Lung (tissue), 17 donors: ENCODE measurements at places on chromosomes 3 and 15.

DNA sequence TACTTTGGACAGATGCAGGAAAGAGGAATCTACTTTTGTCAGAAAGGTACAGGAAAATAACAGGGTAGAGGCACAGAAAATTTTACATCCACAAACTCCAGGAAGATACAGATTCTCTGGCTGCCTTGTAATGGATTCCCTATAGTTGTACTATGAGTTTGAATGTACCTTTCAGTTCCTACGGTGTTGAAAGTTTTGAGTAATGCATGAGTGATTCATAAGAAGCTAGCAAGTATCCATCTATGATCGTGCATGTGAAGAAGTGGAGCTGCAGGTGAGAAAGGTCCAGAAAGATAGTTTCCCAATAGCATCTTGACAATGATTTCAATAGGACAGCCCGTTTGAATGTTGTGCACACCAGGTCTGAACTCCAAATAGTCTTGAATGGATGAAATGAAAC, 786.5 kb upstream of the ROBO1 start:
- DNase-seq = no peak

DNA sequence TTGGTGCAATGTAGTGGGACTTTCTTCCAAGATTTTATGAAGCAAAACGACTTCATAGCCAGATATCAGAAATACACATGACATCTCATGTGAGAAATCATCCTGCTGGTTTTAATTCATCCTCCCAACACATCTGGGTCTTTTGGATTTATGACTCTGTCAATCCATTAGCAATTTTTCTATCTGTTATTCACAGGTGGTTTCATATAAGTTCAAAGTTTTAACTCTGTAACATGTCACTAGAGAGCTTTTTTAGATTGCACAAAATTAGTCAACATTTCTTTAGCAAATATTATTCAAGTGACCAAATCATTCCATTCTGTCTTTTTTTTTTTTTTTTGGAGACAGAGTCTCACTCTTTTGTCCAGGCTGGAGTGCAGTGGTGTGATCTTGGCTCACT, 30.4 kb downstream of the SQOR start:
- no peak for DNase-seq

DNA sequence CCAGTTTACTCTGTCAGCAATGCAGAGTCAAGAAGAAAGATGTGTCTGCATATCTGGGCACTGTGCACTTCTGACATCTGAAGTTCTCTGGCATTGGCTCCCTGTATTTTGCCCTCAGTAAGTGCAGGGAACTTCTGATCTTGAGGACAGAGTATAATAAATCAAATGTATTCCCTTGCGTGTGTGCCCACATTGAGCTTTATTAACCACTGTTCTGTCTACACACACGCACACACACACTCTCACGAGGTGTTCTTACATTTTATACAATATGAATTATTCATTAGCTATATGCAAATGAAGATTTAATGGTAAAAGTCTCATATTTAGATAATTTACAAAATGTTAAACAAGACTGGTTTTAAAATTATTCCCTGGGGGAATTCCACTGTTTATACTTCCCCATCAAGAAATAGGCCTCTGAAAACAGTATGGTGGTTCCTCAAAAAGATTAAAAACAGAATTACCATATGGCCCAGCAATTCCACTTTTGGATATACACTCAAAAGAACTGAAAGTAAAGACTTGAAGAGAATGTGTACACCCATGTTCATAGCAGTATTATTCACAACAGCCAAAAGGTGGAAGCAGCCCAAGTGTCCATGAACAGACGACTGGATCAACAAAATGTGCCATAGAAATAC, 24.6 kb upstream of the ANPEP start:
- DNase-seq = no peak

- DNase-seq = no peak
Measured at GRCh38 chr15:33198541-33198940, 4.0 kb upstream of the FMN1 start.

DNA sequence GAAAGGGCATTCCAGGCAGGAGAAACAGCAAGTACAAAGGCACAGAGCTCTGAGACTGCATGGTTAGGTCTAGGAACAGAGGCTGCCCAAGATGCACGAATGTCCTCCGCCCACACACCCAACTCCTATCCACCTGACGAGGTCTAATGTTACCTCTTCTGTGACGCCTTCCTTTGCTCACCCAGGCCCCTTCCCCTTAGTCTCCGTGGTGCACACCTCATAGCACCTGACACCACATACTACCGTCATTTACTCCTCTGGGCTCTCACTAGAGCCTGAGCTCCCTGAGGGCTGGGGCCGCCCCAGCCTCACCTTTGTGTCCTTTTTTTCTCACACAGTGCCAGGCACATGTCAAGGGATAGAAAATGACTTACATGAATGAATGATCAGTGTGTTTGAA, 31.0 kb upstream of the RASGRF1 start:
- DNase-seq = no peak
